NCI-H146 (cell line): ENCODE measurements at places on chromosomes 1 and 21.
A peak's percentile ranks its signal among the peaks of the same experiment; 100 is the strongest.

- no peak for DNase-seq
Measured at GRCh38 chr1:220809704-220810103, 23.0 kb downstream of the MTARC1 start.

DNA sequence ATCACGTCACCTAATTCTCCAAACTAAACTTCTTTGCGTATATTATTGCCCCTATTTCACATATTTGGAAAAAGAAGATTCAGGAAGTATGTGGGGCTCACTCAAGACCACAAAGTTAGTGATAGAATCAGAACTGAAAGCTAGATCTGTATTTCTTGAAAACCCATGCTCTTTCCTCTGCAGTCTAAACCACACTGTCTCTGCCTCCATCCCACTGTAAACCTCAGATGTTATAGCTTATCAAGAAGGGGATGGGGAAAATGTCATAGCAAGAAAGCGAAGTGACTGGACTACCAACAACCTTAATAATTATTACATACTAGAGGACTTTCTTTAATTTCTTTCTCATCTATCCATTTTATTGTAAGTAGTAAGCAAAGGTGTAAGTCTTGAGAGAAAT lies 257.7 kb upstream of the SGIP1 start:
- DNase-seq = no peak

DNA sequence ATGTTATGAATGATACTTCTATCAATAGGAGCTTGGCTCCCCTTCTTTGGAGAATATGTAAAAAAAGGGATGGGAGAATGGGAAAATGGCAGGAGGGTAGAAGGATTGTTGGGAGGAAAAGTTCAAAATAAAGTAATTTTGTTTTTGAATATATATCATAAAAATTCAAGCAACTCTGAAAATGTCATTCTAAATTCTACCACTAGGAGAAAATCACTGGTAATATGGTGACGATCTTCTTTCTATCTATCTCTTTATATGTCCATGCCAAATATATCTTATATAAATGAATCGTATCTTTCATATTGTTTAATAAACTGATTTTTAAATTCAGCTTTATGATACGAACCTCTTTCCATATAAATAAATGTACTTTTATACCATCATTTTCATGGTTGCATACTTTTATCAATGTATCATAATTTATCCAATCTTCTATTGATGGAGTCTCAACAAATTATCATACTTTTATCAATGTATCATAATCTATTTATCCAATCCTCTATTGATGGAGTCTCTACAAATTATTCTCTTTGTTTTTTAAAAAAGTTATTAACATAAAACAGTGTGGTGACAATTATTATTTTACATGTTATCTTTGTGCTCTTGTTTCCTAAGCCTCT lies 73.7 kb upstream of the MARK1 start:
- DNase-seq = no peak

GRCh38 chr1:116577759-116578314 lies 7.0 kb upstream of the CD58 start:
- DNase-seq = no peak

DNA sequence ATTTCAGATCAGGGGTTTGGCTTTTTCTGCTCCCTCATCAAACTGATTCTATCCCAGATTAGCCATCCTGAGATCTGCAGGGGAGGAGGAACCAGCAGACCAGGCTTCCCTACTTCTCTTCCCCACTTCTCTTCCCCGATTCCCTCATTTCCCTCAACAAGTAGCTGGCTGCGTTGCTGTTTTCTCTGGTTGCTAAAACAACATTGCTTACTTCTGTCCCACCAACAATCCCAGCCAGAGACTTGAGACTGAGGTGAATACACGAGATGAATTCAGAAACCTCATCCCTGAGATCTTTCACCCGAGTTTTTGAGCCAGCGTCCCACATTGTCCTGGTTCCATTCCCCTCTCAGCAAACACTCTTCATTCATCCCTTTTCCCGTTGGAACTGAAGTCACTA lies 22.4 kb downstream of the DYRK3 start:
- no peak for DNase-seq

- no peak for DNase-seq
Measured at GRCh38 chr1:199701726-199702125, 325.8 kb upstream of the NR5A2 start.

- DNase-seq = peak; percentile 40
Measured at GRCh38 chr1:228867108-228867950, 132.1 kb downstream of the RHOU start.
